ENCODE measurements at places on chromosomes 2 and 18. TPM values are rescaled to one million over a fixed set of nuclear protein-coding genes. Genes with fewer than 3 reads are reported as not detected.

Gene RAB6C
- not detected for total RNA-seq

Gene ATAD2B
- 17.9 TPM for total RNA-seq

Gene POTEE
- total RNA-seq, result 0.17 TPM

Gene PLA2R1
- 5.8 TPM for total RNA-seq

- DNase-seq, result no peak
- no peaks in the 10 kb centered on the region for H3K27me3 ChIP-seq
- H3K36me3 ChIP-seq, result no peaks in the 10 kb centered on the region
- H3K4me1 ChIP-seq, result no peaks in the 10 kb centered on the region
Observed at GRCh38 chr2:203025592-203025991, 10.9 kb downstream of the NBEAL1 start.

DNA sequence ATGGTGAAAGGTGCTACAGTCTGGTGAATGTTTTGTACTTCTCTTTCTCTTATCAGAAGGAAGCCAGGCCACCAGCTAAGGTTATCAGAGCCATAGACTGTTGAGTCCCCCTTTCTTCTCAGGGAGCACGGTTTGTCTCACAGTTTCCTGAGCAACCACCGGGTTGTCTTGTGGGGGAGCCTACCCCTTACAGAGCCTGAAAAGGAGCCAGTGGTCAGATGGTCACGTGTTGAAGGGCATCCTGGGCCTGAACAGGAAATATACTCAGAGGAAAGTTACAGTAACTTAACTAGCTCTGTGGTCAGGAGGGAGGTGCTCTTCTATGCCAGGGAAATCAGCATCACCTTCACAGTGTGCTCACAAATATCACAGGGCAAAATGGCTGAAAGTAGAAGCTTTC lies 11.6 kb downstream of the CD28 start:
- peaks cover 35% of the 10 kb centered on the region for H3K4me1 ChIP-seq
- no peaks in the 10 kb centered on the region for H3K27me3 ChIP-seq
- H3K36me3 ChIP-seq, result no peaks in the 10 kb centered on the region
- no peak overlapping the region for H3K27ac ChIP-seq
- no peak for DNase-seq

All from Calu3 (cell line).